ENCODE measurements at places on chromosomes 12 and 14.

GRCh38 chr12:29223426-29223825 lies 74.3 kb downstream of the FAR2 start:
- DNase-seq = no peak

DNA sequence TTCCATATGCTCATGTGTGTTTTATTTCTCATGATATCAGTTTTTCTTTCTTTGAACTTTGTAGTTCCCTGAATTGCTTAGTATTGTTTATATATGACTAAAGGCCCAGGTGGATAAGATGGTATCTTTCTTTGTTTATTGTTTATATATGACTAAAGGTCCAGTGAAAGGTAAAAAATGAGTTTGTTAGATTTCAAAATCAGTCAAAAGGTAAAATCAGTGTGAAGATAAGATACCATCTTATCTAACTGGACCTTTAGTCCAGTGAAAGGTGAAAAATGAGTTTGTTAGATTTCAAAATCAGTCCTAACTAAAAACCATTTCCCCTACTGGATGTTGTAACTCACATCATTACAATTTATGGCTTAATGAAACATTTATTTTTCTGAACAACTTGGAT lies 890.2 kb downstream of the DIO2 start:
- no peak for DNase-seq

DNA sequence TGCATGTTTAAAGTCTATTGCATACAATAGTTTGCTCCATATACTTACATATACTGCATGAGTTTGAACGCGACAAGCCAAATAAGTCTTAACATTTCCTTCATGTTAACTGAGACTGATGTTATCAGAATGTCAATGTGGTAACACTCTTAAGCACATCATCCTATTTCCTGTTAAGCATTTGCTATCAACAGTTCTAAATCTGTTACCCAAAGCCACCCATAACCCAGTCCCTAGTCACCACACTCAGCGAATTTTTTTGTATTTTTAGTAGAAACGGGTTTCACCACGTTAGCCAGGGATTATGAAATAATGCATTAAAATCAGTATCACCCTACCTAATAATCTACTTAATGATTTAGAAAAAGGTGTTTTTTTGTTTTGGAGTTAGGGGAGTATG lies 39.4 kb downstream of the HNRNPC start:
- no peak for DNase-seq

- DNase-seq = peak; percentile 16
Observed at GRCh38 chr12:119412811-119413794, 78.6 kb downstream of the CCDC60 start.

GRCh38 chr14:26401179-26401968 lies 196.5 kb downstream of the NOVA1 start:
- no peak for DNase-seq

DNA sequence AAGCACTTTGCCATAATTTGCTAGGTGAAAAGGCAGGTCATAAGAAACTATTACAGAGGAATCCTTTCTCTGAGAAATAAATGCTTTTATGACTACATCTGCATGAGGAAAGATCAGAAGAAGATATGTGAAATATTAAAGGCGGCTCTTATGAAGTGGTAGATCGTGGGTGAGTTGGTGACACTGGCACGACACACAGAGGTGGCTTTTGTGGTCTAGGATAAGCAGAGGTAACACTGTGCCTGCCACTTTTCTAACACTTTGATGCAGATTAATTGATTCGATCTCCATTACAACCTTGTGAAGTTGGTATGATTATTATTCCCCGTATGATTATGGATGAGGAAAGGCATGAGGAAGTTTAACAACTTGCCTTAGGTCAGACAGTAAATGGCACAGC lies 60.0 kb upstream of the ELK3 start:
- DNase-seq = no peak

DNA sequence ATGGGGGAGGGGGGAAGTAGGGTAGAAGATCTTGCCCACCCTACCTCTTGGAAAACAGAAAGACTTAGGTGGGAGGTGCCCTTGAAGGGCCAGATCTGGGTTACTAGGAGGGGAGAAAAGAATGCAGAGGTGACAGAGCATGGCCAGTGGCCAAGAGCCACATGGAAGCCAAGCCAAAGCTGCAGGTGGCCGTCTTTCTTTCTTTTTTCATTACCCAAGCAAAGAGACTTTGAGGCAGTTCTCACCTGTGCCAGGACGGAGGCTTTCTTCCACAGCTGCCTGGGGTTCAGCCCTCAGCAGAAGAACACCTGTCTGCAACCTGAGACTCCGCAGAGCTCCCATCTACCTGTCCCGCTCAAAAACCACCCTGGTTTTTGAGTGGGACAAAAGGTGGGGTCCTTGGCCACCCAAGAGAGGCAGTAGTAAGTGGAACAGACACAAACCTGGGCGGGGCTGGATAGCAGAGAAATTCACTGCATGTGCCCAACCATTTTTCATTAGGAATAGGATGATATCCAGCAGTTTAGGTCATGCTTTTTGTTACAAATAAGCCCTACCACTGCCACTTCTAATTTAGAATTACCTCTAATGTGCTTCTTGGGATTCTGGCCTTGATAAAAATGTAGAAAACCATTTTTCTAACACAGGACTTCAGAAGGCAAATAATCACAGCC lies 116.5 kb downstream of the DYRK2 start:
- no peak for DNase-seq

GRCh38 chr12:52311285-52311648 lies 9.9 kb downstream of the KRT83 start:
- no peak for DNase-seq
